ENCODE measurements at places on chromosomes 5 and 9.

DNA sequence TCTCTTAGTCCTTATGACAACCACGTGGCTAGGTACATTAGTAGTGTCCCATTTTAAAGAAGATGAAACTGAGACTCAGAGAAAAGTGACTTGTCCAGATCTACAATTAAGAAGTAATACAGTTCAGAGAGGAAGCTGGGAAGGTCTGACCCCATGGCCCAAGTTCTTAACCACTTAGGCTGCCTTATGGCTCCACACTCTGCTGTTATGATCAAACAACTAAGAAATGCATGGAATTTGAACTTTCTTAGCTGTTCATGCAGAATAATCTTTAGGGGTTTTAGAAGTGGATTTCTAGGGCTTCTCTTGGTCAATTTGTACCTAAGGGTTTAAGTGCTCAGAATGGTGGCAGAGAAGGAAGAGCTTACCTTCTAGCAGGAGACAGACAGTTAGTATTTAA lies 128.0 kb upstream of the MSX2 start:
- DNase-seq: no peak

DNA sequence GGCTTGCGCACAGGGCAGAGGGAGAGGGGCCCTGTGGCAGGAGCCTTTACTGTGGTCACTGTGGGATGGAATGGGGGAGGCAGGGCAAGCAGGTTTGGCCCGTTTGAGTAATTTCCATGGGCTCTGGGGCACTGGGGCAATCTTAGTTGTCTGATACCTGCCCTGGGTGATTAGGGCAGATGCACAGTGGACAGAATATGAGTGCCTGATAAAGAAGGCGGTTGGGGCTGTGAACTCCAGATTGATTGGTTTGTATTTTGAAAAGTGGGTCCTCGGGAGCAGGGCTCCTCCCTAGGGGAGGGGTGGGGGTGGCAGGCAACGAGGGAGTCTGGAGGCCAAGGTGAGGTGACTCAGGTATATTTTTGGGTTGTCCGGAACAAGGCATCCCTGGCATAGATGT lies 247.5 kb downstream of the NSG2 start:
- no peak for DNase-seq

DNA sequence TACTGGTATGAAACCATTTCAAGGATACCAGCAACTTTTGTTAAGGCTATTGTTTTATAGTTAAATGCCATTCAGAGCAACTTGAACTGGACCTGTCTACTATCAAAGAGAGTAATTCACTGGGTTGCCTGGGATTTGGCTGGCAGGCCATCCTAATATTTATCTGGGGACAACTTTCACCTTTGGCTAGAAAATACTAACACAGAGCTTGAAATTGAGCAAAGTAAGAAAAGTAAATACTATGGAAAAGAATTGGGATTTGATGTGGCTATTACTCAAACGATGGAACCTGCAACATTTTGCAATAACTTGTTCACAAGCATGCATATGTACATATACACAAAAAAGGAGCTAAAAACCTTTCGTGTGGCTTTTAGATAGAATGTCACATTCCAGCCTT lies 191.3 kb downstream of the DENND1A start:
- no peak for DNase-seq

- no peak for DNase-seq
Measured at GRCh38 chr5:39455645-39456044, 30.9 kb upstream of the DAB2 start.

DNA sequence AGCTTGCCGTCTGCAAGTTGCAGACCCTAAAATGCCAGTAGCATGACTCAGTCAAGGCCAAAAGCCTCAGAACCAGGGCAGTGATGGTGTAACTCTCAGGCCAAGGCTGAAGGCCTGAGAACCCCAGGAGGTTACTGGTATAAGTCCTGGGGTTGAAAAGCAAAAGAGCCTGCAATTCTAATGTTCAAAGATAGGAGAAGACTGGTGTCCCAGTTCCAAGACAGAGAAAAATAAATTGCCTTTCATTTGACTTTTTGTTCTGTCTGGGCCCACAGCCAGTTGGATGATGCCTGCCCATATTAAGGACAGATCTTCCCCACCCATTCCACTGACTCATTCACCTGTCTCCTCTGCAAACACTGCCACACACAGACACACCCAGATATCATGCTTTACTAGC lies 673.2 kb downstream of the CDH18 start:
- DNase-seq: no peak

DNA sequence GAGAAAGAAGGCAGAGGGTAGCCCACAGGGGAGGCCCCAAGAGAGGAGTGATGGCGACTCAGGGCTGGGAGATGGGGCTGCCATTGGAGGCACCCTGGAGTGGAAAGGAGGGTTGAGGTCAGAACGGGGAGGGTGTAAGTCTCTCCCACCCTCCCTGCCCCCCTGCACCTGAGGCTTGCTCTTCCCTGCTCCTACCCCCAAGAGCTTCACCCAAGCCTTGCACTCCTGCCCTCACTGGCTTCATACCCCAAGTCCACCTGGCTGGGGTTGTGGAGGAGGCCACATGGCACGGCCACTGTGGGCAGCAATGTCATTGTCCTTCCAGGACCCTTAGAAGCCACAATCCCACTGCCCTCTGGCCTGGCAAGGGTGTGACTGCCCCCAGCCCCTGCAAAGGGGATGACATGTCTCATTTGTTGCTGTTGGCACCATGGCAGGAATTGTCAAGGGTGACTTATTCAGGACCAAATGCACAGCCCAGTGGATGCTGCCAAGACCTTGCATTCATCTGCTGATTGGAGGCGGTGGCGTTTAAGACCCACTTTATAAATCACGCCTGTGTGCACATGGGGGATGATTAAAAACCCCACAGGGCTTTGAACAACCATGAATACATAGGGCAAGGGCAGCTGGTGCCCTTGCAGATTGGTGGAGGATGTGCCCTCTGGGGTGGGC lies 47.6 kb upstream of the RNU6ATAC start:
- no peak for DNase-seq

DNA sequence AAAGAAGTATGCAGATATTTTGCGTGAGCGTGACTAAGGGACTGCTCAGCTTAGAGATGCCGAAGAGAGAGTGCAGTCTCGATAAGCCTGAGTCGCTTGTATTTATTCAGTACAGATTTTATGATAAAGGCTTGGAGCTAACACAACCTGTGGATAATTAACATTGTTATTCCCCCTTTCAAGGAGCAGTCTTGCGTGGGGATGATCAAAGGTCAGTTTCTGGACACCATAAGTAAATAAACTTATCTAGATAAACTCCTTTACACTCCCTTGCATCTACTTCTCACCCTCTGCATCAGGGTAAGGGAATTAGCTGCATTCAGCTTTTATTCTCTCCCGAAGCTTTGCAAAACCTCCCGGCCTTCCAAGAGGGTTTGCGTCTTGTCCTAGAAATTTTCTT lies 357.8 kb upstream of the ST8SIA4 start:
- DNase-seq: no peak

DNA sequence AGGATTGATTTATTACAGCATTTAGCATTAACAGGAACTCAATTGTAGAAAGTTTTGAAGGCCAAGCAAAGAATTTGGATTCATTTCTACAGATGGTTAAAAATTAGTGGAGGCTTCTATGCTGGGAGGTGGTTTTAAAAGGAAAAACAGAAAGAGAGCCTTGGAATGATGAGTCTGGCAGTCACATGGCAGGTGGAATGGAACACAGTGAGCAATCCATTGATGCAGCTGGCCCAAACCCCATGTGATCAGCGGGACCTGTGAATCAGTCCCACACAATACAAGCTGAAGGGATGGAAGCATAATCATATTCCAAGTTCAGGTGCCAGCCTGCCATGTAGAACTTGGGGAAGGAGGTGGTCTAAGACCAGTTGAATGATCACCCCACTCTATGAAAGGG lies 147.9 kb downstream of the PIP5K1B start:
- no peak for DNase-seq

- DNase-seq: no peak
Measured at GRCh38 chr5:89043676-89044075, 160.7 kb upstream of the MEF2C start.

DNA sequence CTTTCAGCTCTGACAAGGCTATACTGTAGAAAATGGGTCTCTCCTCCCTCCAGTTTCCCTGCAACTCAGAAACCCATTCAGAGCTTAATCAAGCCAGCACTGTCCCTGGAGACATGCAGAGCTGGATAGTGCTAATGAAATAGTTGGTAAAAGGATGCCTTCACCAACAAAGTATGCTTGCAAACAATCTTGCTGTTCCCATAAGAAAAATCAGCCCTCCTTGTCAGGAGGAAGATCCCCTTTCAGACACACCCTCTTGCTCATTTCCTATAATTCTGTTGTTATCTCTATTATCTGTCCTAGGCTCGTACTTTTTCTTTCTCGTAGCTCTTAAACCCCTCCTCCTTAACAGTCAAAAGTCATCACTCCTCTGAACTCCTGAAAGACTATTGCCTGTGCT lies 9.9 kb upstream of the OSMR start:
- DNase-seq: no peak

Data from HFF-Myc (cell line).